ENCODE measurements at places on chromosomes 12 and 14.
A peak's percentile ranks its signal among the peaks of the same experiment; 100 is the strongest.

DNA sequence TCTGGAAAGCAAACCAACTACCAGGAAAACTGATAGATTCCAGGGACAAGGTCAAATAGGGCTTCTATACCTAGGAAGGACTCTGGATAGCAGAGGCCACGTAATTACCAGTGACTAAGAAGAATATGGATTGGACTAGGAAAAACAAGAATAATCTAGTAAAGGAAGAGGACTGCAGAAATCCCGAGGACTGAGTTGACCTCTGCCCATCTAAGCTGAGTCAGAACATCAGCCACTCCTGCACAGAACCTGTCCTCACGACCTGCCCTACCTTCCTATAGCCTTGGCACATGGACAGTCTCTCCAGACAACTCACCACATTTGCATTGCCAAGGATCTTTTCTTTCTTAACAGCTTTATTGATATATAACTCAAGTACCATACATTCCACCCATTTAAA, 2.3 kb downstream of the OR6J1 start:
- no peak for DNase-seq

DNA sequence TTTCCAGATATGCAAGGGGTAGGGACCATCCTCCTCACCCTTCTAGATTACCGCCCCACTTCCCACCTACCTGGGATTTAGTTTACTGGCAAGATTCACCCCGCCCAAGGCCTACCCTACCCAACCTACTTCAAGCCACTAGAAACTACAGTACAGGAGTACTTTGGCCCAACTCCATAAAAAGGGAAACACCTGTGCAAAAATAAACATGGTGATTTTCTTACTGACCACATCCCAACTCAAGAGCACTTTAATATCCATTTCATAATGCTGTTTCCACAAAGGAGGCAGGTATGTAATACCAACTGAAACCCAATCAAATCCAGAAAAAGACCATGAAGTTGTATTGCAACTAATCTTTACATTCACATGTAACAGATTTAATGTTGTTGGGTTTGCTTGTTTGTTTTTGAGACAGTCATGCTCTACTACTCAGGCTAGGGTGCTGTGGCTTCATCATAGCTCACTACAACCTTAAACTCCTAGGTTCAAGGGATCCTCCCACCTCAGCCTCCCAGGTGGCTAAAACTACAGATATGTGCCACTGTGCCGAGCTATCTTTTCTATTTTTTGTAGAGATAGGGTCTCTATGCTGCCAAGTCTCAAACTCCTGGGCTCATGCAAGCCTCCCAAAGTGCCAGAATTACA, 41.7 kb upstream of the RAP1B start:
- DNase-seq = no peak

GRCh38 chr12:67515679-67516340, 132.7 kb upstream of the DYRK2 start:
- peak; percentile 6 for DNase-seq

DNA sequence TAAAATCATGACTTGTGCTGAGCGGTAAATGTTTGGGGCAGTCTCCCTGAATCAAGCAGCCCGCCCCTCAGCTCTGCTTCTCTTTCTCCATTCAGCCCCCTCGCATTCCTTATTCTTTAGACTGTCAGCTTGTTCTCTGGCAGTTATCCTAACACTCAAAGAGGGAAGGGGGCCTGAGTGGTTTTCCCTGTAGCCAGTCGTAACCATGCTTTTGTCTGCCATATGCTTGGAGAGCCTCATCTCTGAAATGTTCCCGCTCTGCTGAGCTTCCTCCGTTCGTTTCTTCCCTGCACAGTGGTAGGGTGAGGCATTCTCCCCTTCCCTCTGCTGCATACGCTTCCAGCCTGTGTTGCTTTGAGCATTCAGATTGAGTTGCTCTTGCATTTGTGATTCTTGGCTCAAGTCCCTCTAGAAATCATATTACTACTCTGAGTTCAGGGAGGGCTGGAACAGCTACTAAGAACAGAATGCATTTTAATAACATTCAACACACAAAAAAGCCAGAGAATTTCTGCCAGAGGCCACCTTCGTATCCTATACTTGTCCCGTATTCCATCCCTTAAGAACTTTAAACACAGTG, 119.7 kb downstream of the FBXL14 start:
- DNase-seq = no peak

Measured in T-helper 9 cell (primary cell).